ENCODE measurements at places on chromosomes 1 and 21. TPM values are rescaled to one million over a fixed set of nuclear protein-coding genes. Genes with fewer than 3 reads are reported as not detected.

DNA sequence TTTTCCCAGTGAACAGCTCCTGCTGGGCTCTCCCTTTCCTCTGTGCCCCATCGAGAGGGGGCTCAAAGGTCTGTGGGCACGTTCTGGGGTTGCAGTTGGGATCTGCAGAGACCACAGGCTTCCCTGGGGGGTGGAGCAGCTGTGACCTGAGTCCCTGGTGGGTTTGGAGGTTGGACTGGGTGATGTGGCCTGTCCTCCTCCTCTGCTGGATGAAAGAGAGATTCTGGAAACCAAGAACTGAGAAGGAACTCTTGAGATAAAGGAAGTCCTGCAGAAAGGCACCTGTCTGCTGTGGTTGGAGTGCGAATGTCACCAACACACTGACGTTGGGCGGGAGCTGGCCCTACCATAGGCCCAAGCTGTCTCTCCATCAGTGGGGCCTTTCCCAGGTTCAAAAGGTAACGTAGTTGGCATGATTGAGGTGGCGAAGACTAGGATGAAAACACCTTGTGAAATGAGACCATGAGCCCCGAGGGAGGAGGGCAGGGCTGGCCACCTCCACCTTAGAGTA lies 35.8 kb upstream of the ETV3 start:
- no peak overlapping the region for H3K27ac ChIP-seq
- H3K4me1 ChIP-seq, result no peaks in the 10 kb centered on the region
- H3K4me3 ChIP-seq, result no peak overlapping the region
- peaks cover 31% of the 10 kb centered on the region for H3K27me3 ChIP-seq
- no peak for DNase-seq

DNA sequence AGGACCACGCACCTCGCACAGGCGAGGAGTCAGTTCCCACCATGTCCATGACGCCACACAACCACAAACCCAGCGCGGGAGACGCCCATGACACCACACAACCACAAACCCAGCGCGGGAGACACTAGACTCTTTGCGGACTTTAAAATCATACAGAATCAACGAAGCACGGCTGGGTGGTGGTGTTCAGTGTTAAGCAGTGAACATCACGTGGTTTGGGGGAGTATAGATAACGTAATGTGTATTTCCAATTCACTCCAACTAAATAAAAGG lies 19.2 kb downstream of the PTTG1IP start:
- H3K4me3 ChIP-seq, result no peak overlapping the region
- no peaks in the 10 kb centered on the region for H3K27me3 ChIP-seq
- peaks cover 72% of the 10 kb centered on the region for H3K36me3 ChIP-seq
- no peak for DNase-seq

GRCh38 chr1:12314333-12314903 lies 84.6 kb downstream of the VPS13D start:
- H3K27ac ChIP-seq, result no peak overlapping the region
- H3K27me3 ChIP-seq, result no peaks in the 10 kb centered on the region
- peaks cover 32% of the 10 kb centered on the region for H3K36me3 ChIP-seq
- H3K4me3 ChIP-seq, result no peak overlapping the region
- no peaks in the 10 kb centered on the region for H3K4me1 ChIP-seq
- DNase-seq, result peak; percentile 54

SH2D2A gene
- 0.28 TPM for total RNA-seq

- peak overlapping the region; percentile 94 for H3K4me3 ChIP-seq
- peak overlapping the region; percentile 64 for H3K27ac ChIP-seq
- DNase-seq, result peak; percentile 23
- no peaks in the 10 kb centered on the region for H3K27me3 ChIP-seq
- H3K36me3 ChIP-seq, result no peaks in the 10 kb centered on the region
Observed at GRCh38 chr1:225882694-225883615, 775 bp upstream of the TMEM63A start.

DNA sequence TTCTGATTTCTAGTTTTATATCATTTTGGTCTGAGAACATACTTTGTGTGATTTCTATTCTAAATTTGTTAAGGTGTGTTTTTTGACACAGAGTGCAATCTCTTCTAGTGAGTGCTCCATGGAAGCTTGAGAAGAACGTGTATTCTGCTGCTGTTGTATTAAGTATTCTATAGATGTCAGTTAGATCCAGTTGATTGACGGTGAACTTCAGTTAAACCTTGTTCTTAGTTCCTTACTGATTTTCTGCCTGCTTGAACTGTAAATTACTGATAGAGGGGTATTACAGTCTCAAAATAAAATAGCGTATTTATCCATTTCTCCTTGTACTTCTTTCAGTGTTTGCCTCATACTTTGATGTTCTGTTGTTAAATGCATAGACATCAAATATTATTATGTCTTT lies 248.1 kb upstream of the GREM2 start:
- H3K27ac ChIP-seq, result no peak overlapping the region
- H3K36me3 ChIP-seq, result no peaks in the 10 kb centered on the region
- H3K4me3 ChIP-seq, result no peak overlapping the region
- H3K27me3 ChIP-seq, result no peaks in the 10 kb centered on the region
- DNase-seq, result no peak
- no peaks in the 10 kb centered on the region for H3K4me1 ChIP-seq

SRP9 gene
- 230 TPM for total RNA-seq

VWA1 gene
- 0.83 TPM for total RNA-seq

GRCh38 chr21:45291613-45292398 lies 4.1 kb upstream of the POFUT2 start:
- DNase-seq, result no peak
- H3K27me3 ChIP-seq, result no peaks in the 10 kb centered on the region
- peaks cover 4% of the 10 kb centered on the region for H3K36me3 ChIP-seq
- H3K27ac ChIP-seq, result peak overlapping the region; percentile 20
- peaks cover 34% of the 10 kb centered on the region for H3K4me1 ChIP-seq
- no peak overlapping the region for H3K4me3 ChIP-seq

DNA sequence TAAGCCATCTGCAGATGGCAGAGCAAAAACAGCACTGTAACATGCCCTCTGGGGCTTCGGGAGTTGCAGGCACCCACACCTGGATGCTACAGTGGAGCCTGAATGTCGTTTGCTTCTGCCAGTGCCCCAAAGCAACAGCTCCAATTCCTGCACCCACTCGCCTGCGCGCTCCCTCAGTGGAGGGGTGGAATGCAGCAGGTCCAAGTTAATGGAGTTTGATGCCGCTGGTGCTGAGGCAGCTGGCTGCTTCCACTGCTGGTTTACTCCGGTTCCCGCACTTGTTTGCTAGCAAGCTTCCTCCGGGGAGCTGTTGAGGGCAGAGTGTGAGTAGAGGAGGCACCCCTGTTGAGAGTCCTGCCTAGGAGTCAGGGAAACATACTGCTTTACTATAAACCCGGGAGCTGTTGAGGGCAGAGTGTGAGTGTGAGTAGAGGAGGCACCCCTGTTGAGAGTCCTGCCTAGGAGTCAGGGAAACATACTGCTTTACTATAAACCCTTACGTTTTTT lies 584.0 kb upstream of the TMPRSS15 start:
- DNase-seq, result no peak
- no peaks in the 10 kb centered on the region for H3K27me3 ChIP-seq
- H3K27ac ChIP-seq, result no peak overlapping the region

FAM72C gene
- 0.83 TPM for total RNA-seq

SELENBP1 gene
- 21.1 TPM for total RNA-seq

Measured in IMR-90 (cell line).